ENCODE measurements at places on chromosomes 13 and 19. TPM values are rescaled to one million over a fixed set of nuclear protein-coding genes. Genes with fewer than 3 reads are reported as not detected.

GRCh38 chr19:29681422-29682235 lies 16.4 kb downstream of the PLEKHF1 start:
- no peak for DNase-seq

DNA sequence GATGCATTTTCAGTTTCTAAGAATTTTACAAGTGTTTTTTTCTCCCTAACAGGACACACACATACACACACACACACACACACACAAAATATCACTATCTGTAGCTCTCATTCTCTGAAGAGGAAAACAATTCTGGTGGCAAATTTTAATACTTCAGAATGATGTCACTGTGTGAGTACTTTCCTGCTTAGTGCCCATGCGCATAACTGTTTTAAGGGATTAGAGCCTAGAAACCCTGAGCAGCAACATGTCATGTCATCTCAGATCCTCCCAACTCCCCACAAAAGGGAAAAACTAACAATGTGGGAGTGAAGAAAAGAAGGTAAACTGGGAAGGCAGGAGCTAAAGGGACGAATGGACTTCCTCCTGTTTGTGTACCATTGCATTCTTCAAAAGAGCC lies 401.2 kb downstream of the SPRY2 start:
- no peak for DNase-seq

GRCh38 chr19:23851966-23852365 lies 62.7 kb upstream of the ZNF726 start:
- no peak for DNase-seq

DNA sequence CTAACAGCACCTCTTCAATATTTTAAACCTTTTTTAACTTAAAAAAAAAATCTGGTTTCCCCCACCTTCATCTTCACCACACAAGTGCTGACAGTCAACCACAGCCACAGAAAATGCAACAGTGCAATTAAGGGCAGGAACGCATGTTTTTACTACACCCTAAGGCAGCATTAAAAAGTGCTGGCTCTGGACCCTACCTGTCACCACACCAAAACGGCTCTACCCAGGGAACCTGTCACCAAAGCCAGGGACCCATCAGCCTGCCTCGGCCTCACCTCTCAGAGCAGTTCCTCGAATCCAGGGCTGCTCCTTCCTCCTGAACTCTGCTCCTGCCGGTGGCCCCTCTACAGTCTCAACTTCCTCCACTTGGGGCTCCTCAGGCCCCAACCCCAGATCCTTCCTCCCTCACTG lies 22.5 kb upstream of the SLC35E1 start:
- no peak for DNase-seq

Gene ZSCAN4
- total RNA-seq = not detected
